ENCODE measurements at places on chromosomes 6 and 20. TPM values are rescaled to one million over a fixed set of nuclear protein-coding genes. Genes with fewer than 3 reads are reported as not detected.

MMP24OS gene
- total RNA-seq: 30.1 TPM

GHRH gene
- not detected for total RNA-seq

RBBP8NL gene
- not detected for total RNA-seq

BCL2L1 gene
- 77.1 TPM for total RNA-seq

MAPK14 gene
- total RNA-seq: 57.8 TPM
